Activated naive CD4-positive, alpha-beta T cell (primary cell): ENCODE measurements at places on chromosomes 1 and 21.

- no peak for DNase-seq
These were observed 164.3 kb downstream of the GRIK1 start for GRCh38 chr21:29775462-29775861.

DNA sequence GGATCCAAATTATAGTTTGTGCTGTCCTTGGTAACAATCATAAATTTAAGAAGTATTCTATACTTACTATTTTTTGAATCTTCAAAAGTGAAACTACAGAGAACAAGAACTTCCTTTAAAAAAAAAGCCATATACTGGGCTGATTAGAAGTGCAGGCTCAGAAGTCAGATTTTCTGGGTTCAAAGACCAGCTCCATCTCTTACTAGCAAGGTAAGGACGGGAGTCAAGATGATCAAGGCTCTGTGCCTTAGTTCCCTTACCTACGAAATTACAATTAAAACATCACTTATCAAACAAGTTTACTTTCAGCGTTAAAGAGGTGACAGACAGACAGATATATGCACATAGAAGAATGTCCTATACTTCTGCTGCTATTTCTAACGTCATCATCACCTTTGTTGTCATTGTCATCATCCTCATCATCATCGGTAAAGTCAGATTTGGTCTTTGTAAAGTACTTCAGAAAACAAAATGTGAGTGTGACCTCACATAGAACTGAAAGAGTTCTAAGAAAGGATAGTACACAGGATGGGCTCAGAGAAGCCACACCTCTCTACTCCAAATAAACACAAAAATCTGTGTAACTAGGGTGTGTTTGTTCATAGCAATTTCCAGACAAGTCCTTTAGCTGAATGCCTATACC is 178.7 kb downstream of the VAV3 start:
- no peak for DNase-seq

- DNase-seq = peak; percentile 8
These were observed 36.1 kb downstream of the PEX14 start for GRCh38 chr1:10510520-10511493.

GRCh38 chr1:97816927-97817326 is 103.9 kb downstream of the DPYD start:
- no peak for DNase-seq

DNA sequence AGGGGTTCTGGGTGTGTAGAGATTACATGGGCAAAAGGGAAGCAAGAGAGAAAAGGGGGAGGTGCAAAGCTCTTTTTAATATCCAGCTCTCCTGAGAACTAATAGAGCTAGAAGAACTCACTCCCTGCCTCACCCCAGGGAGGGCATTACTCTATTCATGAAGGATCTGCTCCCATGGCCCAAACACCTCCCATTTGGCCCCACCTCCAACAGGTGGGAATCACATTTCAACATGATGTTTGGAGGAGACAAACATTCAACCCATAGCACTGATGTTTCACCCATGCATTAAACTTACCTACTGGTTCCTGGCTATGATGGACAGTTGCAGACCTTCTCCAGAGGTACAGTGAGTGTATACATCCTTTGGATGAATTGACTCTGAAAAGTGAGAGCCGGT is 7.3 kb upstream of the JUN start:
- no peak for DNase-seq

DNA sequence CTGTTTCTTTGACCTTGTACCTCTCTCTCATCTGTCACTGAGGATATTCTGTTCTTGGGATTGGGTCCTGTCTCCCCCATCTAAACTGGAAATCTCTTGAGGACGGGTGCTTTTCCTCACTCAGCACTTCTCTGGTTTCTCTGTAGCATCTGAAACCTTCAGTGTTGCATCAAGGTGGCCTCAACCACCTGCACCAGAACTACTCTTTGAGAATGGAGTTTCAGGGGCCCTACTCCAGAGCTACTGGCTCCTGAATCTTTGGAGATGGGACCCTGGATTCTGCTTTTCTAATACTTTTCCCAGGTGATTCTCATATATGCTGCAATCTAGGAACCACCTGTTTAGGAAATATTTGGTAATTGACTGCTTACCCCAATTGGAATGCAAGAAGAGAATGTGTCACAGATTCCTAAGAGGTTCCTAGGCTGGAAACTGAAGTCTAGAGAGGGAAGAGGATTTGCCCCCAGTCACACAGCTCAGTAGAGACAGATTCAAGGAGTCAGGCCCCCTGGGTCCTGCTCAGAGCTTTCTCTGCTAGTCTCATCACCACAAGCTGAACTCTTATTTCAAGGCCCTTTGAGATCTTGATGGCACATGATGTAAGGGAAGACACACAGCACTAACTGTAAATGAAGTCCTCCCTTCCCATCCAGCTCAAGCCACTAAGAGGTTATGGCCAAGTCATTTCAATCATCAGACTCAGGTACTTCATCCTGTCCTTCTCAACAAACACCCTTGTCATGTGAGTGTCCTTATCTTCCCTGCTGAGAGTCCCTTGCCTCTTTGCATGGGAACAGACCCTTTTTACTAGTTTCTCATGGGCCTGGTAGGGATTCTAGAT is 48.7 kb downstream of the EIF2D start:
- DNase-seq = no peak
